Caki2 (cell line): ENCODE measurements at places on chromosomes 7 and 10.

DNA sequence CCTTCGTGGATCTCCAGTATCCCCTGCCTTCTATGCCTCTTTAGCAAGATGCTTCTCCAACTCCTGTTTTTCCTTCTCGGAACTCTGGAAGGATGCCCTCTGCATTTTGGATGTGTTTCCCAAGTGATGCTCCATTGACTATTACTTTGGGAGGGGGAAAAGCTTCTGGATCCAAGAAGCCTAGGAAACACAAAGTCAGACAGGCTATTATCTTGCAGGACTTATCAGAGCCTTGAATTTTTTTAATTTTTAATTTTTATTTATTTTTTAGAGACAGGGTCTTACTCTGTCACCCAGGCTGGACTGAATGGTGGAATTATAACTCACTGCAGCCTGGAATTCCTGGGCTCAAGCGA lies 21.1 kb downstream of the TMEM270 start:
- no peak for DNase-seq

- DNase-seq = no peak
These were observed 9.6 kb upstream of the MYPN start for GRCh38 chr10:68099736-68100135.

DNA sequence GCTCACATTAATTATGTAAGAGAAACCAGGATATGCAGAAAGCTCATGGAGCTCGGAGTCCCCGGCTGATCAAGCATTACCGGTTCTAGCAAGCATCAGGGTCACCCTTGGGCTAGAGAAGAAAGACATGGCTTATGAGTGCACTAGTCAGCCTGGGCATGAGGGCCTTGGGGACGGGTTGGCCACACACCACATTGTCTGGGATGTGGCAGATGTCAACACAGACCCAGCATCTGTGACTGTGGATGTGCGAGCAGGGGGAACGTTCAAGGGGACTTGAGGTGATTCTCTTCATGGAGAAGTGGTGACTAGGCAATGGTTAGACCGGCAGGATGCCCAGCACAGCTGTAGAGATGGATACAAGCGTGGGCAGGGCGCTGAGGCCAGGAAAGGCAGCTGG lies 13.7 kb downstream of the ZMIZ2 start:
- no peak for DNase-seq

GRCh38 chr7:106246902-106247711 lies 37.7 kb downstream of the NAMPT start:
- DNase-seq = no peak

DNA sequence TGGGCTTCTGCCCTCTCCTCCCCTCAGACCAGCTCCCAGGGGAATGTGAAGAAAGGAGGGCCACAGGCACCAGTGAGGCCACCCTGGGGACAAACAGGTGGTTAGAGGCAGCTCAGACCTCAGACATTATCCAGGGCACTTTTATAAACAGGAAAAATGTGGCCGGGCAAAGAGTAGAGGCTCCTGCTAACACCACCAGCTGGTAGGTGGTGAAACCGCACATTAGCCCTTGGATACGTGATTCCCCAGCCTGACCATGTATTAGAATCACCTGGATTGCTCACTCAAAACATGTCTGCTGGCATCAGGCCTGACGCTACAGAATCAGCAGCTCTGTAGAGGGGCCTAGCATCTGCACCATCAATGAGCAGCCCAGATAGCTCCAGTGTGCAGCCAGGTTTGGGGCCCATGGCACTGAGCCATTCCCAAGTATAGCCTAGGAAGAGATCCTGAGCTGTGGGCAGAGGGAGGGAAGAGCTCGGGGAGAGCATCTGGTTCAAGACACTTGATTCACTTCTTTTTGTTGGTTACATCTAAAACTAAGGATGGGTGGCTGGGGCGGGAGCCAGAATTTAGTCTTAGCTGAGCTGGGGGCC lies 37.1 kb downstream of the GPR26 start:
- no peak for DNase-seq

- DNase-seq = peak; percentile 85
These were observed 71.1 kb downstream of the CXCL12 start for GRCh38 chr10:44313761-44314165.

DNA sequence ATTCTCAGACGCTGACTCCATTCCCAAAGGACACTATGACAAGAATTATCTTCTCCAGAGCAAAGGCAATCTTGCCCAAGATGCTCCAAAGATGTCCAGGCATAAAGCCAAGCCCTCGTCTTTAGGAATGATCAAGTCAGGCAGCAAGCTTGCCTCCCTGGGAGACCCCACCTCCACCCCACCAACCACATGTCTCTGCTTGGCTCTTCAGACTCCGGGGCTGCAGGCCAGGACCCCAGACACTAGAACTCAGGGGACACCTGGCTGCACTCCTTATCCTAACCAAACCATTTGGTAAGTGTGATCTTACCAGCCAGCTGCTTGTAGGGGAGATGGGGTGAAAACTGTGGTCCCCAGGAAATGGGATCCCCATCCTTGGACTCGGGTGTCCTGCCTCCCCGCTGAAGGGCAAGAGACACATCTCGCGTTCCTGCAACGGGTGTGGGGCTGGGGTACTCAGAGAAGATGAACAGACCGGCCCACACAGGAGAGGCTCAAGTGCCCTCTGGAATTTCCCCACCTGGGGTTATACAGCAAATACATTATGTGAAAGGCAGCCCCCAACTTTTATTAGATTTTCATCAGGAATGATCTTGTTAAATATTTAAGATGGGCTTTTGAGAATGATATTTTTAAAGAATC lies 55.7 kb downstream of the INSIG1 start:
- DNase-seq = no peak
